Heart left ventricle (tissue), 16 donors: ENCODE measurements at places on chromosomes 13 and 19.

- no peaks in the 10 kb centered on the region for H3K27me3 ChIP-seq
- no peaks in the 10 kb centered on the region for H3K36me3 ChIP-seq
- no peak overlapping the region for H3K27ac ChIP-seq
- no peak for DNase-seq
- no peaks in the 10 kb centered on the region for H3K4me1 ChIP-seq
Observed at GRCh38 chr19:3653865-3654513, 27.4 kb upstream of the CACTIN start.

DNA sequence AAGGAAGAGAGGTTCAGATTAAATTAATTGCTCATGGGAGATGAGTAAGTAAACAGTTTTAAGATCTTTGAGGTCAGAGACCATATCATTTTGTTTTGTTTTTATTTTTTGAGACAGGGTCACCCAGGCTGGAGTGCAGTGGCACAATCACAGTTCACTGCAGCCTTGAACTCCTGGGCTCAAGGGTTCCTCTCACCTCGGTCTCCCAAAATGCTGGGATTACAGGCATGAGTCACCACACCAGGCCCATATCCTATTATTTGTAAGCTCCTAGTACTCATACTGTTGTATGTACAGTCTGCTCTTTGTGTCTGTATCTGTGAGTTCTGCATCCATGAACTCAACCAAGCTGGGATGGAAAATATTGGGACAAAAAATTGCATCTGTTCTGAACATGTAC, 6.0 kb upstream of the RASL11A start:
- DNase-seq = no peak
- no peaks in the 10 kb centered on the region for H3K36me3 ChIP-seq
- peak overlapping the region; percentile 63 for H3K27ac ChIP-seq
- peaks cover 36% of the 10 kb centered on the region for H3K4me1 ChIP-seq
- no peaks in the 10 kb centered on the region for H3K27me3 ChIP-seq

- no peak for DNase-seq
- H3K4me3 ChIP-seq = no peak overlapping the region
- peaks cover 49% of the 10 kb centered on the region for H3K27me3 ChIP-seq
- H3K4me1 ChIP-seq = peaks cover 30% of the 10 kb centered on the region
Observed at GRCh38 chr19:2252797-2253105, 3.5 kb downstream of the JSRP1 start.

DNA sequence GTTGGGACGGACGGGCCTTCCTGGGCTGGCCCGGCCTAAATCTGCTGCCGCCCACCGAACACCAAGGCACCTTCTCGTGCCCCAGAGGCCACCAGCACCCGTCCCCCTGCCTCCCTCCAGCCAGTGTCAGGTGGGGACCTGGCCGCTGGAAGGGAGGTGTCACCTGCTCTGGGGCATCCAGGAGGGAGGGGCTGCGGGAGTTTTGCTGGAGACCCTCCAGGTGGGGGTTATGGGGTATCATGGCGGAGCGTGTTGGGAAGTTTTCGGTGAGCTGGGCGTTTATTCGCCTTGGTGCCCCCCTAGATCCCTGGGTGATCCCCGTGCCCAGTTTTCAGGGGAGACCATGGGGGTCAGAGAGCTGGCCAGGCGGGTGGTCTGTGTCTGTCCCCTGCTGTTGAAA, 9.7 kb downstream of the CSNK1G2 start:
- H3K4me3 ChIP-seq = no peak overlapping the region
- H3K27ac ChIP-seq = no peak overlapping the region
- no peak for DNase-seq
- H3K4me1 ChIP-seq = no peaks in the 10 kb centered on the region
- no peaks in the 10 kb centered on the region for H3K27me3 ChIP-seq
- H3K36me3 ChIP-seq = no peaks in the 10 kb centered on the region

DNA sequence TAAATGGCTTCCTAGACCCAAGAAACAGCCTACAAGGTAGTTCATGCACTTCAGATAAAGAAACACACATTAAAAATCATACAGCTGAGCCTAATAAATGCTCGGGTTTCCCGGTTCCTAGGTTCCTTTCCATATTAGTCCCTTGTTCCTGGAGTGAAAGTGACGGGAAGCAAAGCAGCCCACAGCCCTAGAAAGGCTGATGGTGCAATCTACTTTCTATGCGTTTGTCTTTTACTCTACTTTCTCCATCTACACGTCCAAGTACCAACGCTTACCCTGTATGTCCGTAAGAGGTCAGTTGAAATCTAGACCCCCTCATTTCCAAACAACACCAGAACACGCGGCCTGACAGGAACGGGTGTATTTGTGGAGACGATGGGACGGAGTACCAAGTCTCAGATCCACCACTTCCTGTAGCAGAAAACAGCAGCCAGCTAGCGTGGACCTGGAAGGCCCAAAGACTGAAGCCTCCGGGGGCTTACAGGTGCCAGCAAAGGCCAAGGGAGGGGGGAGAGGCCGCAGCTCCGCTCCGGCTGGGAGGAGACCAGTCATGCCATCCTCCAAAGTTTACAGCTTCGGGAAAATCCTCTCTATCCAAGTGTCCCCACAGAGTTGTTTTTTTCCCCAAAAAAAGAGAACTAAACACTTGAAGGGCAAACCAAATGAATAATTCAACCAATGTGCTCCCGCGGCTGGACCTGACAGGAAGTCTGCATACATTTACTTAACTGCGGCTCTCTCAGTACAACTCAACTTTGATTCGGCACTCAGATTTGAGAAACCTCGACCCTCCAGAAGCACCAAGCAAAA, 34.1 kb downstream of the STK24 start:
- peaks cover 61% of the 10 kb centered on the region for H3K4me1 ChIP-seq
- DNase-seq = no peak
- H3K4me3 ChIP-seq = no peak overlapping the region
- H3K27me3 ChIP-seq = no peaks in the 10 kb centered on the region
- peak overlapping the region; percentile 23 for H3K27ac ChIP-seq

- H3K4me3 ChIP-seq = peak within 1 kb of the TSS; percentile 85
- no peaks in the 10 kb centered on the region for H3K27me3 ChIP-seq
- DNase-seq = peak; percentile 80
Observed at GRCh38 chr19:14432791-14433553, at the start of gene PKN1. TSS of gene PKN1 (plus strand) at chr19:14433306. CDS start at chr19:14433522, 216 bp downstream.
